Right atrium auricular region (tissue), 2 donors: ENCODE measurements at places on chromosomes 1 and 21. TPM values are rescaled to one million over a fixed set of nuclear protein-coding genes. Genes with fewer than 3 reads are reported as not detected.

The F3 gene
- total RNA-seq, result 25.6 TPM

The SH3GLB1 gene
- total RNA-seq, result 51.5 TPM

The GPR37L1 gene
- 0.07 TPM for total RNA-seq

GRCh38 chr1:215603319-215603718 lies 36.2 kb downstream of the KCTD3 start:
- H3K27me3 ChIP-seq, result no peaks in the 10 kb centered on the region
- no peaks in the 10 kb centered on the region for H3K4me1 ChIP-seq
- no peak overlapping the region for H3K27ac ChIP-seq
- DNase-seq, result no peak

DNA sequence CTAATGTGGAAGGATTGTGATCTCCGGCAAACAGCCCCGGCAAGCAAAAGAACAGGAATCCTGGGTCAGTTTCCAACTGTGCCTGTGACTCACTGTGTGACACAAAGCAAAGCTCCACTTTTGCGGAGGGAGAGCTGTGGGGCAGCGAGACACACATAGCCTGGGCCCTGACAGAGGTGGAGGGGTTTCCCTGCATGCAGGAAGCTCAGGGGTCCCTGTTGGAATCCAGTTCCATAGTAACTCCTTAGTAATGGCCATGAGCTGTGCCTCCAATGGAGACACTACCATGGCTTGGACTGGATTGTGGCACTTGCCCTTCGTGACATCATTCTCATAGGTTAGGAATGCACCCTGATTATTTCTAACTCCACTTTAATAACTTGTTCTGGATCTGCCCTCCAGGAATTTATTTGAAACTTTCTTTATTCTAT lies 47.0 kb upstream of the ATF3 start:
- H3K27ac ChIP-seq, result peak overlapping the region; percentile 54
- H3K4me1 ChIP-seq, result no peaks in the 10 kb centered on the region
- no peaks in the 10 kb centered on the region for H3K36me3 ChIP-seq
- H3K27me3 ChIP-seq, result no peaks in the 10 kb centered on the region

- no peaks in the 10 kb centered on the region for H3K4me1 ChIP-seq
- H3K27ac ChIP-seq, result peak overlapping the region; percentile 27
- no peaks in the 10 kb centered on the region for H3K36me3 ChIP-seq
- no peaks in the 10 kb centered on the region for H3K27me3 ChIP-seq
- no peak for DNase-seq
Measured at GRCh38 chr1:153730468-153730988, 2.7 kb downstream of the INTS3 start.

GRCh38 chr1:114499478-114499877 lies 11.5 kb downstream of the TRIM33 start:
- no peak overlapping the region for H3K27ac ChIP-seq
- no peak for DNase-seq
- H3K27me3 ChIP-seq, result no peaks in the 10 kb centered on the region
- no peak overlapping the region for H3K4me3 ChIP-seq

GRCh38 chr1:96764469-96764868 lies 42.9 kb downstream of the PTBP2 start:
- no peaks in the 10 kb centered on the region for H3K27me3 ChIP-seq
- no peak overlapping the region for H3K4me3 ChIP-seq
- H3K36me3 ChIP-seq, result no peaks in the 10 kb centered on the region
- no peak for DNase-seq
- no peaks in the 10 kb centered on the region for H3K4me1 ChIP-seq

- no peaks in the 10 kb centered on the region for H3K4me1 ChIP-seq
Measured at GRCh38 chr1:213457186-213457585, 406.1 kb downstream of the RPS6KC1 start.
